AG08395 (cell line): ENCODE measurements at places on chromosomes 13 and 19.

- no peak for DNase-seq
Measured at GRCh38 chr13:50779443-50780200, 63.9 kb downstream of the DLEU7 start.

- peak; percentile 46 for DNase-seq
Measured at GRCh38 chr13:35672611-35673010, 196.1 kb upstream of the MAB21L1 start.

- no peak for DNase-seq
Measured at GRCh38 chr13:44125943-44126469, 246.3 kb downstream of the LACC1 start.

DNA sequence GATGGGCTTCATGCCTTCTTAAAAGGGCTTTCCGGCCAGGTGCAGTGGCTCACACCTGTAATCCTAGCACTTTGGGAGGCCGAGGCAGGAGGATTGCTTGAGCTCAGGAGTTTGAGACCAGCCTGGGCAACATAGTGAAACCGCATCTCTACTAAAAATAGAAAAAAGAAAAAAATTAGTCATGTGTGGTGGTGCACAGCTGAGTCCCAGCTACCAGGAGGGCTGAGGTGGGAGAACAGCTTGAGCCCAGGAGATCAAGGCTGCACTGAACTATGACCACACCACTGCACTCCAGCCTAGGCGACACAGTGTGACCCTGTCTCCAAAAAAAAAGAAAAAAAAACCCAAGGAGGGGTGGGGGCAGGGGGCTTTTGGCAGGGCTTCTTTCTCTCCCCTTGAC lies 7.2 kb downstream of the CARS2 start:
- DNase-seq: no peak

DNA sequence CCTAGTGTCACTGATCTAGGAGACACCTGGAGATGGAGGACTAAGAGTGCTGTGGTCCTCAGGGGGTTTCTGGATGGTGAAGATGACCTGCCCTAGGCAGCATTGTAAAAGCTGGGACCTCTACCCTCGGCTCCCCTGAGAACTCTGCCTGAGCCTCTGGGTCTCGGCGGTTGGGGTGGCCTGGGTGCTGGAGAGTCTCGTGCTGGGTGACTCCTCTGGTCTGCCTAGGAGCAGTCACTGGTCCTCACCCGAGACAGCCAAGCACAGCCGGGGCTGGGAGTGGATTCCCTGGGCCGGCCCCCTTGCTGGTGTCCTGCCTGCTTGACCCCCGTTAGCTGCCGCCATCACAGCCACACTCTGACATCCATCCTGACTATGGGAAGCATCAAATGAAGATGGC lies 6.7 kb downstream of the KCTD15 start:
- DNase-seq: no peak

DNA sequence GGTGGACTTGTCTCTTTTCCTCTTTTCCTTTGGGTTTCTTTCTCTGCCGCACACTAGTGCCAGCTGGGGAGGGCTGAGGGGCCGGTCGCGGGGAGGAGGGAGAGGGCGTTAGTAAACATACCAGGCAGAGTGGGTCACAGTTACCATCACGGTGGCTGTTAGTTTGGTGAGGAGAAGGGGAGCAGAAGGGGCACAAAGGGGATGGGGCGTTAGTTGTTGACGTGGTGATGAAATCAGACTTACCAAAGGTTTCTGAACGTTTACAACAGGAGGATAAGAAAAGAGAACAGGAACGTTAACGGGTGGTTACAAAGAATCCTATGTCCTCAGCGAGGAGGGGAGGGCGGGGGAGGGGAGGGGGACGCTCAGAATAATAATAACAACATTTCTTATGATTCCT lies 77.9 kb downstream of the PTPRS start:
- DNase-seq: no peak

DNA sequence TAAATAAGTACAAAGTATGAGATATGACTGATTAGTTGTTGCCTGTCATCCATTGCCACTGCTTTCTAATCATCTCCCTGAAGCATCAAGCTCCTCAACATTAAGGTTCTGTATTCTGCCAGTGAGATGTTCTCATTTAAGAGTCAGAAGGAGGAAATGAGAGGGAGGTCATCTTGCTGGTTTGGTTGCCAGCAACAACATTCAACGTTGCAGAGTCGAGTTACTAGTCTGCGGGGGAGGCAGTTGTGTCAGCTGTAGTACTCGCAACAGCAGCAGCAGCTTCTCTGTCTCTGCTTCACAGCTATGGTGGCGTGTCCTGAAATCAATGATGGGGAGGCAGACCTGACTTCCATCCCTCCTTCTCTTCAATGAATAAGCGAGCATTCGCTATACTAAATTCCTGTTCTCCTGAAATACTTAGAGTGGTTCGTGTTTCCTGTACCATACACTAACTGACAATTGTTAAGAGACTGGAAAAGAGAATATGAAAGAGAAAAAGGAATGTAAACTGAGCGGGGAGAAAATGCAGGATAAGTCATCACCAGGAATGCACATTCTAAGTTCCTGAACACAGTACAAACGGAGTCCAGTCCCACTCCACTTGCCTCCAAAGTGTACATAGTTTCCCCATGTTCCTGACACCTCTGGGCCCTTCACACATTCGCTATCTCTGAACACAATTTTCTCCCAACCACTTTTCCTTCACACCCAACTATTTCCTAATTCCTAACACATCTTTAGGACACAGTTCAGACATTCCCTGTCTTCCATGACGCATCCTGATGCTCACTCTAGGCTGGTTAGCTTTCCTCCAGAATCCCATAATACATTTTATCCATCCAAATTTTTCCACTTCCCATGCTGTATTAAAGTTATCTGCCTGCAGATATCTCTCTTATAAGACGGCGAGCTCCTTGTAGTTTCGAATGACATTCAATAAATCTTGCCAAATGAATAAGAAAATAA lies 263.0 kb downstream of the KLF12 start:
- DNase-seq: peak; percentile 6

DNA sequence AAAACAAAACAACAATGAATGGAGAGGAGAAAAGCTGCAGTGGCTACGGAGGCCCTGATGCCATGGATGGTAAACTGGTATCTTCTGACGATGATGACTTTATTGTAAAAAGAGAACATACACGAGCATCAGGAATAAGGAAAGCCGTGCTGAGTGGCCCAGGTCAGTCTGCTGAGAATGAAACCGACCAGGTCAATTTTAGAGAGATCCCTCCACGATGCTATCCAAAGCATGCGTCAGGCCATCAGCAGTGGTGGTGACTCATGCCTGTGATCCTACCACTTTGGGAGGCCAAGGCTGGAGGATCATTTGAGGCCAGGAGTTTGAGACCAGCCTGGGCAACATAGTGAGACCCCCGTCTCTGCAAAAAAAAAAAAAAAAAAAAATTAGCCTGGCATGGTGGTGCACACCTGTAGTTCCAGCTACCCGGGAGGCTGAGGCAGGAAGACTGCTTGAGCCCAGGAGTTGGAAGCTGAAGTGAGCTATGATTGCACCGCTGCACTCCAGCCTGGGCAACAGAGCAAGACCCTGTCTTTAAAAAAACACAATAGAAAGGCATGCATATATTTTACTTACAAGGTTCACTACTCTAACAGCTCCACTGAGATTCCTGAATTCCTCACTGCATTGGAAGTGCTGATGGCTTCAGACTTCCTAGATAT lies 62.3 kb downstream of the GADD45B start:
- no peak for DNase-seq

DNA sequence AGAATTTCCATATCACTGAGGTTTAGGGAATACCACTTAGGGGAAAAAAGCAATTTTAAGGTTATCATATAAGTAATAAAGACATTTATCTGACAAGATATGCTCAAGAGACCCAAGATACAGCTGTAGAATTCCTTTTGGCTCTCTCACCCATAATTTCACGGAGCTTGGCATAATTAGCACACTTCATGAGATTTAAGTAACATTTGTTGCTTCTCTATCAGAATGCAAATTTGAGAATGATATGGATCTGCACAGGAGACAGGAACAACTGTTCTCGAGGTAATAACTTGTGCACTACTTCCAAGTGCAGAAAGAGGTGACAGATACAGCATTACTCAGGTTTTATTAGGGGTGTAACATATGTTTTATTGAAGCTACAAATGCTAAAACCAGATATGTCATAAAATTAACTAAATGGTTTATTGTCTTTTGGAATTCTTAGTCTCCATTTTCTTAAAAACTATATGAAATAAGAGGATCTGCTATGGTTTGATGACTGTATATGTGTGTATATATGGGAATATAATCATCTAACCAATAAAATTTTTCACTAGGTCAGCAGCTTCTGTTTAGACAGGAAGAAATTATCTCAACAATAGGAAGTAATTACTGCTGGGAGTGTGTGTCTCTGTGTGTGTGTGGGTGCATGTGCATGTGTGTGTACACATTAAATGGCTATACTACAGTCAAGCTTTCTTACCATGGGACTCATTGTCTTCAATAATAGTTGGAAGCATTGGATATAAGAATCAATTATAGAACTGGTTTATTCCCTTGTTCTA lies 401.3 kb downstream of the PCDH17 start:
- DNase-seq: no peak

DNA sequence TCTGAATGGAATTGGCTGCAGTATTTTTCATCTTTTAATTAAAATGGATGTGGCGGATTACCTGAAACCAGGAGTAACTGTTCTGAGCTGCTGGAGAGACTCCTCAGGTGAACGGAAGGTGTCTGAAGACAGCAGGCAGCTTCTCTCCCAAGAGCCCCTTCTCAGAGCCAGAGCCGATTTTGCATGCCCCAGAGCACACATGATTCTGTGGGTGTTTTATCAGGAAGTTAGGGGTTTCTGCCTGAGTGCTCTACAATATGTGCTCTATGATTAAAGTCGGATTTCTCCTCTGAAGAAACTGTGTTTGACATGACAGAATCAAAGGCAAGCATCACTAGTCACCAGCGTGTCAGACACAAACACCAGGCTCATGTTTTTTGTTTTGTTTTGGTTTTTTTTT lies 60.7 kb upstream of the MCF2L start:
- no peak for DNase-seq

DNA sequence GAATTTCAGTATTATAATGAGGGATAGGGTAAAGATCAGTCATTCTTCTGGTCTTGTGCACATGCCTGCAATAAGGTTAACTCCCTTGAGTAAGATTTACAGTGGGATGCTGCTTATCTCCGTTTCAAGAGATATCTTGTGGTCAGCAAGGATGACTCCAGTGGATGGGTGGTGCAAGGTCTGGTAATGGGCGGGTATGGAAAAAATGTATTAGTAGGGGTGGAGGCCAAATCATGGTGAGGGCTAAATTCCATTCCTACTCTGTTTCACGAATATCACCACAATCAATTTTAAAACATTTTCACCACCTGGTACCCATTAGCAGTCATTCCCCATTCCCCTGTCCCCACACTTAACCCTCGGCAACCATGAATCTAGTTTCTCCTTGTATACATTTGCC lies 40.6 kb downstream of the CCDC122 start:
- DNase-seq: peak; percentile 74

DNA sequence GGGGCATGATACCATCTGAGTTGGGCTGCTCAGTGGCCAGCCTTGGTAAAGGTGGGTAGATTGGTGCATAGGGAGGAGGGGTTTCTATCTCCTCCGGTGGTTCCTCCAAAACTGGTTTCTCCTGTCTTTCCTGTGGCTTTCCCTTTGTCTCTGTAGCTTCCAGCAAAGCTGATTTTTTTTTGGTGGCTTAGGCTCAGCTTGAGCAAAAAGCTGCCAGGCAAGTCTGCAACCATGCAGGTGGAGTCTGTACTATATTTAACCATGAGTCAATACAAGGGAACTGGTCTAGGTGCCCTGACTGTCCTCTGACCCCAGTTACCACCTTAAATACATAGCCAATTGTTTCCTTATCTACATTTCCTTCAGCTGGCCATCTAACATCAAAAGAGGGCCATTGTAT lies 64.0 kb upstream of the ZNF681 start:
- DNase-seq: no peak

DNA sequence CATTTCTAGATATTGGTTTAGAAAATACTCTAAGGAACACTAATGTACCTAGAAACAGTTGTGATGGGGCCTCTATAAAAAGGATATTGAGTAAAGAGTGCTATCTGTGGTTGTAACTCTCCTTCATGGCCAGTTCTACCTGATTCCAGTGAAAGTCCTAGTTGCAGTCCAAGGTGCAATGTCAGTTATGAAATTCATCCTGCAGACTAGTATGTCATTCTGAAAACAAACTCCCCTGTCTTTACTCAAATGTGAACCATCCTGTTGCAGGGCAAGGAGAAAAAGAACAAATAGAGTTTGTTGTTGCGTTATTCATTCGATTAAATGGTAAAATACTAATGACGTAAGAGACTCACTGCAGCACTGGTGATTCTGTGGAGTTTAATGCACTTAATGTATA lies 18.3 kb upstream of the N4BP2L1 start:
- no peak for DNase-seq

- no peak for DNase-seq
Measured at GRCh38 chr13:102028206-102028605, 373.6 kb downstream of the FGF14 start.

- no peak for DNase-seq
Measured at GRCh38 chr13:100333141-100333540, 244.2 kb downstream of the PCCA start.
